ENCODE measurements at places on chromosomes 4 and X.

GRCh38 chrX:90883479-90883878 lies 551.2 kb upstream of the PABPC5 start:
- no peak for DNase-seq

- no peak for DNase-seq
Measured at GRCh38 chr4:184427687-184428086, 46.7 kb downstream of the IRF2 start.

DNA sequence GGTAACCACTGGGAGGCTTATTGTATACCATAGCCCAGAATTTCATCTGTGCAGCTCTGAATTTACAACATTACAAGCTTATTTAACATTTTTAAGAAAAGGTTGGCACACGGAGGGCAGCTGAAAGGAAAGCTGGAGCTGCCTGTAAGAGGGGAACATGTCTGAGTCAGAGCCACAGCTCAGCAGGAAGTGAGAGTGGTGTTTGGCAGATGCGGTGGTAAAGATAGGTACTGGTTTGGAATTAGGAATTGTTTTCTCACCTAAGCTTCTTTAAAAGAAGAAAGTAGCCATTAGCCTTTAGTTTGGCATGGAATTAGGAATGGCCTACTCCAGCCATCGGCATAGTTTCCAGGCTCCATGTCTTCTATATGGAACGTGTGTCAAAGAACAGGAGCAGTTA lies 172.5 kb upstream of the ANXA3 start:
- no peak for DNase-seq

DNA sequence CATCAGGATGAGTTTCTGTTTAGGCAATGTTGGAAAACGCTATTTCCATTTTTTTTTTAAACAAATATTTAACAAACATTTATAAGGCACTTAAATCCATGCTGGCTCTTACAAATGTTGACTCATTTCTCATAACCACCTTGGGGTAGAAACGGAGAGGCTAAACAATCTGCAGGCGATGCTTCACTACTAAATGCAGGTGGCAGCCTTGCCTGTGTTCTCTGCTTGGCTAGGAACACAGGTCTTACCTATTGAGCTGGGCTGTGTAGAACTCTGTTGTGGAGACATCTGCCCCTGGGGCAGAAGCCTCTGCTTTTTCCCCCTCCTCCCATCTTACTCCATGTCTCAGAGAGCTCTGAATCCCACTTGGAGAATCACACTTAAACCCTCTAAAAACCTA lies 1.4 kb upstream of the CXCL1 start:
- DNase-seq, result no peak

DNA sequence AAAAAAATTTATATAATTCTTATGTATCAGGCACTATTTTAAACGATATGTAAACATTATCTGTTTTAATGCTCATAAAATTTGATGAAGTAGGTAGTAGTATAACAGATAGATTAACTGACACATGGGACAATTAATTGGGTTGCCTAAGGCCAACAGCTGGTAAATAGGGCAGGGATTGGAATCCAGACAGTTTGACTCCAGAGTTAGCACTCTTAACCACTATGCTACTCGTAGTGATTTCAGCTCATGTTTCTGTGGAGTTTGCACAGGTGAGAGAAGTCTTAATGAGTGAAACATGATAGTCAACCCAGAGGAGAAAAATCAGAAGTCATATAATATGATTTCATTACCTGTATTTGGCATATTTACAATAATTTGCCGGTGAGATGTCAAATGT lies 126.0 kb upstream of the WDFY3 start:
- DNase-seq, result no peak

Data from left kidney (tissue), 8 donors.